Central memory CD8-positive, alpha-beta T cell (primary cell): ENCODE measurements at places on chromosomes 12 and 14.

- no peak for DNase-seq
These were observed 105.8 kb upstream of the CPNE8 start for GRCh38 chr12:39011166-39011565.

DNA sequence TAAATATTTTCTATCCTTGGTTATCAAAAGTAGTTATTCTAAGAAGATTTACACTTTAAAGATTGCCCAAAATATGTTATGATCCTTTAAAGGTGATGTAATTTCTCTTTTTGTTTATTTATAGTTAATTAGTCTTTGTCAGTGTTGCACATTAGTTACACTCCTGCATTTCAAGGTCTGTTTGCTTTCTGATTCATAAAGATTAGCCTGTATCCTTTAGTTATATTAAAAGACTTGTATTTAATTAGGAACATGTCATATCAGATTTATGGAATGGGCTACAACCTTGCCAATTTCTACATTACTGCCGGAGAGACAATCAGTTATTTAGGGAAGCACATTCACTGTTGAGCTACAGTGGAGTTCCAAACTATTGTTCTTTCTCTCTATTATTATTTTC lies 3.5 kb downstream of the EPYC start:
- DNase-seq = no peak

- DNase-seq = no peak
These were observed 239.7 kb downstream of the BCAT1 start for GRCh38 chr12:24709216-24709615.

DNA sequence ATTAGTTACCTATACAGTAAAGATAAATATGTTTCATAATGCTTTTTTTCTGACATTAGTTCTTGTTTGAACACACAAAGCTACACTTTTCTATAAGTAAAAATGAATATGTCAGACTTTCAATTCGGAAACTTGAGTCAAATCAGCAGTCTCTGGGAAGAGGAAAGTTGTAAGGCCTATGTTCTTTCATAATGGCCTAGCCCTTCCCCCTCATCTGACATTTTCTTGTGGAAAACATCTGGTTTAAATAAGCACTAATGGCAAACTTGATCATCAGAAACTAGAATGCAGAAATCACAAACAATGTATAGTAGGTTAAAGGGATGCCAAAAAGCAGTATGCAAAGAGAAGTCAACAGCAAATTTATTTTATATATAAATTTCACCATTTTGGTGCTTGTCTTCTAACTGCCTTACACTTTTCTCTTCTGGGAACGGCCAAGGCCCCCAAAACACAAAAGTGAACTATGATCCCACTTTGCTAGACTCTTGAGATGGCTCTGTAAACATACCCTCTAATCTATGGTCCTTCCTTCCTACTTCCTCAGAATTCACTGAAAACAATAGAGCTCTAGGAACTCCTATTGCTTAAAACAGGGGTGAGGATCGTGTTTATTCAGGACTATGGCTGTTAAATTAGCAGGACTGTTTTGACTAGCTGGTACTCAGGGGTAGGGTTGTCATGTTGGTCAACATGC lies 444.1 kb downstream of the RAD51B start:
- DNase-seq = no peak

- DNase-seq = no peak
These were observed 21.9 kb upstream of the CERS5 start for GRCh38 chr12:50188875-50189575.

DNA sequence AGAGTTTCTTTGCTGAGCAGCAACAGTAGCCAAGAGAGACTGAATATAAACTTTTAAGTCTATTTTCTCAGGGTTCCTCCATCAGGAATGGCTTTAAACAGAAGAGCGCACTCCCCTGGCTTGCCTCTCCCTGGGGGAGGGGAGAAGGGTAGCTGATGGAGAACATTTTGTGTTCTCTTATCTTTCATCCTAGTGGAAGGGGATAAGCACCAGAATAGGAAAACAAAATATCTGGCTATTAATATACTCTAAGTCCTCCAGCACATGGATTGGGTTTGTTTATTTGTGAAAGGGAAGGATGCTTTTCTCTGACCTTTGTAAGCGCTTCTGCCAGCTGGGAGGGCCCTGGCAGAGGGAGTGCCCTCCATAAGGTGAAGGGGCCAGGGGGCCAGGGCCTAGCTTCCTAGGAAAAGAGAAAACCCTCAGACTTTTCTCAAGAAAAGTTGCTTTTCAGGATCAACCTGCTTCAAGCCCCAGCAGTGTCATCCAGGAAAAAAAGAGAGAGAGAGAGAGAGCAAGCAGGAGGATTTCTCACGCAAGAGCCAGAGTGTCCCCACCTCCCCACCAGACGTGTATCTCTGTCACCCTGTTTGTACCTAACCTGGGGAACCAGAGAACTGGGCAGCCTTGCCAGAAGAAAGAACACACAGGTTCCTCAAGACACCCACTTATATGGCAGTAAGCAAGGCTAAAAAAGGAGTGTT lies 34.3 kb upstream of the ATP2A2 start:
- DNase-seq = no peak

GRCh38 chr12:22230280-22230794 lies 104.2 kb downstream of the ST8SIA1 start:
- DNase-seq = no peak

- no peak for DNase-seq
These were observed 150.8 kb downstream of the DICER1 start for GRCh38 chr14:95006479-95006878.

DNA sequence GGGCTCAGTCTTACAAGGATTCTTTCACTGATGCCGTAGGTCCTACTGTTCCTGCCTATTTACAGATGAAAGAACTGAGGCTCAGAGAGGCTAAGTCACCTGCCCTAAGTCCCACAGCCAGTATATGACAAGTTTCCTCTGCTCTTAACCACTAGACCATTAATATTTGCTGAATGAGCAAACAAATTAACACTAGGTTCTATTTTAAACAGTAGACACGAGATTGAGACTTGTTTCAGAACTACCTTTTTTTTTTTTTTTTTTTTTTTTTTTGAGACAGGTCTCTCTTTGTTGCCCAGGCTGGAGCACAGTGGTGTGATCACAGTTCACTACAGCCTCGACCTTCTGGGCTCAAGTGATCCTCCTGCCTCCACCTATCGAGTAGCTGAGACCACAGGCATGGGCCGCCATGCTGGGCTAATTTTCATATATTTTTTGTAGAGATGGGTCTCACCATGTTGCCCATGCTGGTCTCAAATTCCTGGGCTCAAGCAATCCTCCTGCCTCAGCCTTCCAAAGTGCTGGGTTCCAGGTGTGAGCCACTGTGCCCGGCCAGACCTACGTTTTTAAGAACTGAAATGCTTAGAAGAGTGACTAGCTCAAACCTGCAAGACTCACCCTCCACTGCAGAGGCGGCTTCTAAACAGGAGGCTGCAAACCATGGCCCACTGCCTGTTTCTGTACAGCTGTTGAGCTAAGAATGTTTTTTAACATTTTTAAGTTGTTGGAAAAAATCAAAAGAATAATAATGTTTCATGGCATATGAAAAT lies 12.9 kb downstream of the SYNE3 start:
- no peak for DNase-seq

DNA sequence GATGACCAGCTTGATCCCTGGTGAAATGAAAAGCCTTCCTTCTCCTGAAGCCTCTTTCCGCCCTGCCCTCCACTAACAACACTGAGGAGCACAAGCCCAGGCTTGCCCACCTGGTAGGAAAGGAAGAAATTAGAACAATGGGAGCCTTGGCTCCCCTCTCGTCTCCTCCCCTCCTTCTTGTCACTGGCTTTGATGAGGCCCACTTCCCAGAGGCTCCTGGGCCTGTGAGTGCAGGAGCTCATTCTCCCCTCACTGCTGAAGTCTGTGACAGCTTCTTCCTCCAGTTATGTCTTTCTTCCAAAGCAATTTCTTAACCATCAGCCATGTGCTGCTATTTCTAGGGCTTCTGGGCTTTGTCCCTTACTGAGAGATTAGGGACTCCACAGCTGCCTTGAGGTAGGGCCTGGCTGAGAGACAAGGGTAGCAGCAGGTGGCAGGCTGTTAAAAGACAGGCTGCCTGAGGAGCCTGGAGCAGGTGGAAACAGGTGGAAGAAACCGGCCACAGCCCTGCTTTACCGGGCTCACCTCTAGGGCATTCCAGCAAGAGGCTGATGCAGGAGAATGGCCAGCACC lies 53.6 kb upstream of the SRSF5 start:
- no peak for DNase-seq

- DNase-seq = no peak
These were observed 831.0 kb downstream of the C12orf50 start for GRCh38 chr12:87198181-87198580.

- no peak for DNase-seq
These were observed 645 bp downstream of the KITLG start for GRCh38 chr12:88579601-88580050.

DNA sequence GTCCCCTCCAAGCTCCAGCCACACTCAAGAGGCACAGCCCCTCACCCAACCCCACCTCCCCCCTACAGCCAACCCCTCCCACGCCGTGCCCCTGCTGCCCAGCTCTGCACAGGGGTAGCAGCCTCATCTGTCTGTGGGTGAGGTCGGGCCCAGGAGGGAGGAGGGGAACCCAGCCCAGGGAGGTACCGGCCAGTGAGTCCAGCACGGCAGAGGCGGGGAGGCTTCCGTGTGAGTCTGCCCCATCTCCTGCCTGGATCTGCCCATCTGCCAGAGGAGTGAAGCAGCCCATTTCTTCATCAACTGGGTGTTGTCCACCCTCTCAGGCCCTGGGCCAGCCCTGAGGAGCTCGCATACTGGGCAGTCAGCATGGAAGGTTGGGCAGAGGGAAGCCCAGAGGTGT lies 54.2 kb downstream of the CCNK start:
- no peak for DNase-seq

DNA sequence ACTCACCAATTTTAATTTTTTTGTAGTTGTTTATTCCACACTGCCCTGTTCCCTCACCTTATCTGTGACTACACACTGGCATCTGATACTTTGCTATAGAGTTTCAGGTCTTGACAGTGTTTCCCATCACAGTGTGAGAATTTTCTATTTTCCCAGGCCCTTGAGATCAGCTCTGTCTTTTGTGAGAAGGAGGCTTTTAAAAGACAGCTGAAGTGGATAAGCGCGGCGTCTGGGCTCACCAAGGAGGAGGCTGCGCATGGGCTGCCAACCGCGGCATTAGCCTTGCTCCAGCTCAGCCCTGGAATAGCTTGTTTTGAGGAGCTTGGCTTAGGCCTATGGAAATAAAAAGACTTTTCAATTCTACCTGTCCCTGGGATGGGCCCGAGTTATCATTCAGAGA lies 181.3 kb downstream of the RMST start:
- no peak for DNase-seq

DNA sequence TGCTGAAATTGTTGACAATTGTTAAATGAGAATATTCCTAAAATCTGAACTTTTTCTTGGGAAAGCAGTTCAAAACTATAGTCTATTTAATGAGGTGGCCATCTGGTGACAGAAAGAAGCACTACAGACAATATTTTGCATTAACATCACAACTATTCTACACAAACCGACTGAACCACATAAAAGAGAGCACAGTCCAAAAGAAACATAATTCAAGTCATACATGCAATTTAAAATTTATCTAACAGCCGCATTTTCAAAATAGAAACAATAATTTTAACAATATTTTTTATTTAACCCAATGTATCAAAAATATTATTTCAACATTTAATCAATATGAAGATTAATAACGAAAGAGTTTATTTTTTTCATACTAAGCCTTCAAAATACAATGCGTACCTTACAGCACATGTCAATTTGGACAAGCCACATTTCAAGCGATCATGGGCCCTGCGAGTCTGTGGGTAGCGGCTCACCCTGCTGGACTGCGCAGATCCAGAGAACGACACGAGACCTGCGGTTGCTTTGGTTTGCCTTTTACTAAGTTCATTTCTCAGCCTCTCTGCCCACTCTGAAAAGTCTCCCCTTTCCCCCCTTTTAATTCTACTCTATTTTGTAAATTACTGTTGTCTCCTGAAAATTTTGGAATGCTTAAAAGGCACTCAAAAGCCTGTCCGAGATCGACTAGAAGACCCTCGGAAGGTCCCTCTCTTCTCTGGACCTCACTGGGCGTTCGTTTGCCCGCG lies 947 bp upstream of the LRRC9 start:
- DNase-seq = no peak

DNA sequence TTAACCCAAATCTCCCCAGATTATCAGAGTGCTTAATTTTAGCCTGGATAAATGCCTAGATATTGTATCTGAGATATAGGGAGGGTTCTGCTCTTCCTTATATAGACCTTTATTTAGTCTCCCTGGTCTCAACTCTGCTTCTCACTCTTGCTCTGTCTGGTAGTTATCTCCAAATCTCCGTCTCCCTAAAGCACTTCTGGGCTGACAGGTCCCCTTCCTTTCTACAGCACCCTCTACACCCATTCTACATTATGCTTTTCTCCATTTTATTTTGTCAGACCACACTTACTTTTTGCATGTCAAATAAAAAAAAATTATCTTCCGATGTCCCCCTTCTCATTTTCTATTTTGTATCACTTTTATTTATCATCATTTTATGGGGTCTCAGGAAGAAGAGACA lies 2.0 kb upstream of the ERC1 start:
- no peak for DNase-seq

DNA sequence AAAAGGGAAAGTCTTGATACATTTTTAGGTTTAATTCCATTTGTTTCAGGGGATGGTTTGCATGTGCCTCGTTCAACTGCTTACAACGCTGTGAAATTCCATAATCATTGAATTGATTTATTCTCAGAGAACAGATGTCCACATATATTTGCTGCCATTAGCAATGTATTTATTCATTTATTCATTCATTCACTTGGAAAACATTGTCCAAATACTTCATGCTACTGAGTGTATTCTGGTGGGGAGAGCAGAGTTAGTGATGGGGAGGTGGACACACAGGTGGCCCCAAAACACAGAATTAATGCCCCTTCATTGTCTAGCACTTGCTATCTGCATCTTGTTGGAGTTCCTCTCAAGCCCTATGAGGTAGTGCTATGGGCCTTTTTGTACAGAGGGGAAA lies 141.2 kb upstream of the PARP11 start:
- no peak for DNase-seq

DNA sequence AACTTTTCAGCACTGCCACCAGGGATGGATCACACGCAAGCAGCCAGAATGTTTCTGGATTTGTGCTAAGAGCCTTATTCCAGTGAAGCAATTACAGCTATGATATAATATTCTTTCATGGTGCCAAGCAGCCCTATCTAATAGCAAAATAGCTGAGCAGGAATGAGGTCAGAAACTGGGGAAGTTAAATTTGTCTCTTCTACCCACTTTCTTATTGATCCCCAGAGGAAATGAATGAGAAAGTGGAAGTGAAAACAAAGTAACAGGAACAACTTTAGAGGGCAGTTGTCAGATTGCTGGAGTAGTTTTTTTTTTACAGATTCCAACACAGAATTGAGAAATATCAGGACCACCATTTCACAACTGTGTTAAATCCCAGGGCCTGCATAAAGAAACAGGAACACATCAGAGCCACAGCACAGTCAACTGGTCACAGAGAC lies 44.8 kb downstream of the GCH1 start:
- DNase-seq = no peak

GRCh38 chr12:38934686-38935085 lies 29.3 kb upstream of the CPNE8 start:
- DNase-seq = no peak
